ENCODE measurements at places on chromosomes 2 and 18. TPM values are rescaled to one million over a fixed set of nuclear protein-coding genes. Genes with fewer than 3 reads are reported as not detected.

The SCYGR8 gene
- polyA plus RNA-seq = not detected

DNA sequence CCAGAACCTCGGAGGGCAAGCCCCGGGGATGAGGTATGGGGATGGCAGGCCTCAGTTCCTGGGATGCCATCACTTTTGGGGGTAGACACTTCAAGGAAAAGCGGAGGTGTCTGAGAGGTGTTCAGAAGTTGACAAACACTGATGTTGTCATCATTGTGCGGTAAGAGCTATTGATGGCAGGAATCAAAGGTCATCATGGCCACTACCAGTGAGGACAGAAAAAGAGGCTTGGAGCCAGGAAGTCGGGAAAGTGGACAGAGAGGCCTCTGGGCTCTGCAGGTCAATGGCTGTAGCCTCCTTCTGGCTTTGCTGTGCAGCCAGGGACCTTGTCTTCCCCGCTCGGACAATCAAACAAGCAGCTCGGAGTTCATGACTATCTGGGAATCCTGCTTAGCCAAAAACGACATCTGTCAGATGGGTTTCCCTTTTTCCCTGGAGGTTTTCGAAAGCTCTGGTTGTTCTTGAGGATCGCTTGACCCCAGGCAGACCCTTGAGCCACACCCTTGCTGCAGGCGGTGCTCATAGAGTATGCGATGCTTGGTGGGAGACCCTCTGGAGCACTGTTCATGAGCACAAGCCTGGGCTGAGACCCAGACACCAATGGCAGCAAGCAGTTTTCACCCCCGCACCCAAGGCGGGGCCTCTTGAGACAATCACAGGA lies 19.4 kb downstream of the ACKR3 start:
- DNase-seq = no peak
- H3K4me3 ChIP-seq = no peak overlapping the region
- no peaks in the 10 kb centered on the region for H3K27me3 ChIP-seq
- H3K27ac ChIP-seq = no peak overlapping the region
- H3K4me1 ChIP-seq = no peaks in the 10 kb centered on the region
- H3K36me3 ChIP-seq = no peaks in the 10 kb centered on the region

The CHAC2 gene
- 9.1 TPM for polyA plus RNA-seq

- H3K27me3 ChIP-seq = no peaks in the 10 kb centered on the region
- no peak for DNase-seq
- no peaks in the 10 kb centered on the region for H3K36me3 ChIP-seq
- H3K27ac ChIP-seq = no peak overlapping the region
Measured at GRCh38 chr2:168853471-168853870, 36.8 kb downstream of the SPC25 start.

DNA sequence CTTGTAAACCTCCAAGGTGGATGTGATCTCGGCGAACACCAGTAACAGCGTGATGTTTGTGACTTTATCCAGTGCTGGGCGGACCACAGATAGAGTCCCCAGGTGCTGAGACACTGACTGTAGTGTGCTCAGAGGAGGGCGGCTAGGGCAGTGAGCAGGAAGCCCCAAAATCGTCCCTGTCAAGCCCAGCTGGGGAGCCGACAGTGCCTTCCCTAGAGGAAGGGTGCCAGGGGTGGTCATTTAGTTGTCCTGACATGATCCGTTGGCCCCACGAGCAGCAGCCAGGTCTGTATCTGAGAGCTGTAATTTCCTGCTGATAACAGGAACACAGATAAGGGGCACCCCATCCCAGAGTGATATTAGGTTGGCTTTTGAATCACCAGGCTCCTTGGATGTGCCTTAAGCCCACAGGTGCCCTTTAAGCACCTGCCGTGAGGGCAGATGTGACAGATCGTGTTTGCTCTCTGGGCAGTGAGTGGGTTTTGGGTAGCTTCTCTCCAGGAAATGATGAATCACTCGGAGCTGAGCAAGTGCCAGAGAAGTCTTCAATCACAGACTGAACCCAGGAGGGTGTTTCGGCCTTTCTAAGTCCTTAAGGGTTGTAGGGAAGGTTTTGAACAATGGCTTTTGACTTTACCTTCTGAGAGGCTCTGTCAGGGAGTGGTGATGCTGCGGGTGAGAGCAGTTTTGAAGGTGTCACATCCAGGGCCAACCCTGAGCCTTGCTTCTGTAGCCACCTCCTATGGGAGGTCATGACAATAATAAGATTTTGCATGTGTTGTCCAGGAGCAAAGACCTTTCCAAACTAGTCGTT lies 7.7 kb downstream of the LPIN1 start:
- H3K4me1 ChIP-seq = peaks cover 37% of the 10 kb centered on the region
- H3K36me3 ChIP-seq = no peaks in the 10 kb centered on the region
- no peak for DNase-seq
- H3K27ac ChIP-seq = peak overlapping the region; percentile 52
- H3K4me3 ChIP-seq = no peak overlapping the region
- no peaks in the 10 kb centered on the region for H3K27me3 ChIP-seq

The PCGF1 gene
- 25.3 TPM for polyA plus RNA-seq

The FBXO36 gene
- polyA plus RNA-seq = 16.8 TPM

GRCh38 chr2:177056481-177056929 lies 156.1 kb upstream of the HNRNPA3 start:
- H3K27me3 ChIP-seq = no peaks in the 10 kb centered on the region
- no peaks in the 10 kb centered on the region for H3K36me3 ChIP-seq
- no peaks in the 10 kb centered on the region for H3K4me1 ChIP-seq
- H3K4me3 ChIP-seq = no peak overlapping the region
- DNase-seq = no peak

The POMC gene
- polyA plus RNA-seq = 17.9 TPM

DNA sequence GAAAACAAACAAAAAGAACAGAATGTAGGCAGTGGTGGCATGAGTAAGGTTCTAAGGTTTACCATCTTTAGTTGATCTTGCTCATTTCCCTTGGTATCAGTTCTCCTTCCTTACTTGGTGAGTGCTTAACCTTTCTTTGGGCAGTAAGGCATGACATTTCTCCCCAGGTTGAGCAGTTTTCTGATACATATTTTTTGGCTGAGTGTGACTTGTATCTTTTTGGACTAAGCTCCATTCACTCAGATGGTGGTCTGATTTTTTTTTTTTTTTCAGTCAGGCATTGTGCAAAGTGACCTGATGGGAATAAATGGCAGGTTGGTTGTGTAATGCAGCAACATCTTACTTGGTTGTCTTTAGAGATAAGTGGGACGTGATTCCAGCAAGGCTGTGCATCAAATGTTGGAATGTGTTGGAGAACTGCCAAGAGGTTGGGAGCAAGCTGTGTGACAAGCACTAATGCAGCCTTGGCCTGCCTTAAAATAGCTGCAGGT lies 15.1 kb downstream of the SPTBN1 start:
- H3K36me3 ChIP-seq = no peaks in the 10 kb centered on the region
- peak; percentile 78 for DNase-seq
- peaks cover 59% of the 10 kb centered on the region for H3K4me1 ChIP-seq
- H3K27ac ChIP-seq = peak overlapping the region; percentile 83

Measured in testis (tissue), 5 donors.